ENCODE measurements at places on chromosomes 3 and 15.

DNA sequence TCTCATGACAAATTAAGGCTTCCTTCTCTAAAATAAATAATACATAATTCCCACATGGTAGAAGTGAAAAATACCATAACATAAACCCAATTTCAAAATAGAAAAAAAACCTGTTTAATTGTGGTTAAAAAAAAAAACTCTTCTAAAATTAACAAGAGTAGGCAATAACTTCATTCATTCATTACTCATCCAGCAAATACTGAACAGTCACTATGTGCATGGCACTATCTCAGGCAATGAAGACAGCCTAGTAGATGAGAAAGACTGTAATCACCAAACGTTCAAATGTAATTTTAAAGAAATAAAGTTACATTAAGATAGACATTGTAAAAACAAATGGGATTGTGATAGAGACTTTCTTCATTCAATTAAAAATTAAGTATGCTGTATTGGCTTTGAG lies 43.4 kb downstream of the TFDP2 start:
- no peak for DNase-seq

DNA sequence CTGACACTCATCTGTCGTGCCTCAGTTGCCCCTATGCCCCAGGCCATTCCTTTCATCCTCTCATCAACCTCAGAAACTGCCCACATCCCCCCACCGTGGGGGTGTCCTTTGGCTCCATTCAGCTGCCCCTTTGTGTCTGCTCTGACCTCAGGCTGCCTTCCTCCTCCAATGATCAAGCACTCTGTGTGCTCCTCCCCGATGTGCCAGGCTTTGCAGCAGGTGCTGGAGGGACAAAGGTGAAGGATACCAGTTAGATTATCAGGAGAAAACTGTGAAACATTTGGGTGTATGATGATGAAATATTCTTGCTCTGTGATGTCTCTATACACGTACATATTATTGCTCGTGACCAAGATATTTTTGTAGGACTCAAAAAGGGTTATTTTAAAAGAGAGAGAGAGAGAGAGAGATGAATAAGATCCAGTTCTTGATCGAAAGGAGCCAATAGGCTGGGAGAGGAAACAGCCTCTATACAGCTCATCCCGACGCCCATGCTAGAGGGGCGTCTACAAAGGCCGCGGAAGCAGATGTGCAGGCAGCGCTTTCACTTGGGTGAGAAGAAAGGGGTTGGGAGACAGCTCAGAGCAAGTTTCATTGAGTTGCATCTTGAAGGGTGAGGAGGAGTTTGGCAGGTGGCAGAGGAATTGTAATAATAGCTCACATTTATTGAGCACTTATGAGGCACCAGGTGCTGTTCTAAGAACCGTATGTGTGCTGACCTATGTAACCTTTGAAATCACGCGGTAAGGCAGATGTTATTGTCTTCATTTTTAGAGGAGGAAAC lies 28.3 kb upstream of the ADCY5 start:
- DNase-seq, result no peak

DNA sequence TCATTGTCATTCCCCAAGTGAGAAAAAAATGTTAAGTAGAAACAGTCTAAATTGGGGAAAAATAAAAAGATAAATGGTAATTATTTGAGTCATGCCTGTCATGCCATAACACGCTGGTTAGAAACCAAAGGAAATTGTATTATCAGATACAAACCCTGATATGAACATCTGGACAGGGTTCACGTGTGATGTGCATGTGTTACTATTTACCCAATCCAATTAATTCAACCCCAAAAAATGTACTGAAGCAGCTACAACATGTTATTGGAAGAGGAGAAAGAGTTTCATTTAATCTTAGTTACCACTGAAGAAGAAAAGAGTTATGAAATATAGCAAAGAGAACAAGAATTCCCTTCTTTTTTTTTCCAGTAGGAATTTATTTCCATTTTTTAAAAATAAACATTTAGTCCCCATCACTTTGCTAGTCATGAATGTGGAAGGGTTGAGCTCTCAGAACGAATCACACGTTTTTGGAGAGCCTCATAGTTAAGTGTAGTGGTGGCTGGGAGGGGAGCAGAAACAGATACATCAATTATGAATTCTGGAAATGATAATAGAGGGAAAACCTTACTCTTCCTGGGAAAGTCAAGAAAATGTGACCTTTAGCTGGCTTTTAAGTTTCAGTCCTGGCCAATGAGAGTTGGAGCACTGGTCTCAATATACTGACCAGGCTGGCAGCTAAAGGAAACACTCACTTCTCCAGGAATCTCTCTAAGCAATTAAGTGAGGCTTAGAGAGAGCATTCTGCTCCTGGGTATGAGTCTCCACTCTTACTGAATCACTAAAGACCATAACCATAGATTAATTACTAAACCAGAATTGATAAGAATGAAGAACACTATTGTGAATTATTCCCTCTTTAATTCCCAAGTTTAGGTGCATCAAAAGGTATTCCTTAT lies 796.5 kb downstream of the GRM7 start:
- no peak for DNase-seq

DNA sequence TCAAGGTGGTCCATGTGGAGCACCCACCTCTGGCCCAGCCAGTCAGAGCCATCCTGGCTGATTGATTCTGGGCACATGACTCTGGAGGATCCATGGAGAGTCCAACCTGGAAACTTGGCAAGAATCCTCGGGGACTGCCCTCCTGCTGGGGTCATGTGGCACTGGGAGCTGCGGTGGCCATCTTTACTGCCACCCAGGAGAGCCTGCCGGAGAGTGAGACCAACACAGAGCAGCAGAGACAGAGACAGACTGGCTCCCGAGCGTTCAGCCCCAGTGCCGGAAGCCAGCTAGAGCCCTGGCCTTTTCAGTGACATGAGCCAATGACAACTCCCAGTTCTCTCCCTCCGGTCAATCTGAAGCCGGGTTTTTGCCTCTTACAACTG lies 11.5 kb upstream of the GATA2 start:
- no peak for DNase-seq

GRCh38 chr15:38072348-38073177 lies 138.1 kb downstream of the TMCO5A start:
- no peak for DNase-seq

DNA sequence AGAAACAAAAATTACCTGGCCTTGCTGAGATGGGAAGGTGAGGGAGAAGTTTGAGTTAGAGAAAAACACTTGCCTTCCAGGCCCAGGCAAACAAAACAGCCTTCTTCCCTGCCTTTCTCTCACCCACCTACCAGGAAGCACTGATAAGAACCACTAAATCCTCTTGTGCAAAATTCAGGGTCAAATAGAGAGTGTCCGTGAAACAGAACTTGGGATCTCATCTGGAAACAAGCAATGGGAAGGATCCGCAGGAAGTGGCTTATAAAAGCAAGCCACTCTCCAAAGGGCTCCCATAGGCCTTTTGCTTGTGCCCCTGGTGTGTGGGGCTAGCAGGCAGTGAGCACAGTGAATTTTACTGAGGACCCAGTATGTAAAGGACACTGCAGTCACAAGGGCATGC lies 11.0 kb downstream of the ADAMTS9 start:
- DNase-seq, result no peak

- no peak for DNase-seq
These were observed 305.6 kb upstream of the STT3B start for GRCh38 chr3:31227131-31227562.

DNA sequence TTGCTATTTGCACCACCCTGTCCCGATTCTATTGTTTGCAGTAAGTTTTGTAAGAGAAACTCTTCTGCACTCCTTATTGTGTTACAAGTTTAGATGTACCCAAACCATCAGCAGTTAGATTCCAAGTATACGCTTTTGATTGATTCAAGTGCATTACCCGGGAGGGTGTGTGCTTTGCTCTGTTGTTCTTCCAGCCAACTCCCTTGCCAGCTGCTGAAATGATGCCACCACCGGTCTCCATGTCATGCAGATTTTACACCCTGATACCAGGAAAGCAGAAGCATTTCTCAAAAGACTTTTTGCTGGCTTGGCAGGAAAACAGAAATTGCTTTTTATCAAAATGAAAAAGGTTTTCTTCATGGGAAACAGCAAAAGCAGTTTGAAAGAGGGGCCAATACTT lies 1006.6 kb upstream of the CFAP20DC start:
- no peak for DNase-seq
